ENCODE measurements at places on chromosomes 5 and 9. TPM values are rescaled to one million over a fixed set of nuclear protein-coding genes. Genes with fewer than 3 reads are reported as not detected.

GRCh38 chr5:143788401-143788800 lies 23.6 kb upstream of the HMHB1 start:
- no peak overlapping the region for H3K4me3 ChIP-seq
- no peaks in the 10 kb centered on the region for H3K27me3 ChIP-seq
- no peaks in the 10 kb centered on the region for H3K36me3 ChIP-seq
- H3K4me1 ChIP-seq: peaks cover 2% of the 10 kb centered on the region

- DNase-seq: no peak
- H3K27ac ChIP-seq: no peak overlapping the region
- no peaks in the 10 kb centered on the region for H3K4me1 ChIP-seq
- no peaks in the 10 kb centered on the region for H3K27me3 ChIP-seq
Measured at GRCh38 chr9:78620764-78621163, 323.8 kb downstream of the PSAT1 start.

GRCh38 chr5:78574731-78575161 lies 73.8 kb downstream of the LHFPL2 start:
- H3K27me3 ChIP-seq: peaks cover 4% of the 10 kb centered on the region
- DNase-seq: no peak

The ANXA2R gene
- total RNA-seq: 41.1 TPM

DNA sequence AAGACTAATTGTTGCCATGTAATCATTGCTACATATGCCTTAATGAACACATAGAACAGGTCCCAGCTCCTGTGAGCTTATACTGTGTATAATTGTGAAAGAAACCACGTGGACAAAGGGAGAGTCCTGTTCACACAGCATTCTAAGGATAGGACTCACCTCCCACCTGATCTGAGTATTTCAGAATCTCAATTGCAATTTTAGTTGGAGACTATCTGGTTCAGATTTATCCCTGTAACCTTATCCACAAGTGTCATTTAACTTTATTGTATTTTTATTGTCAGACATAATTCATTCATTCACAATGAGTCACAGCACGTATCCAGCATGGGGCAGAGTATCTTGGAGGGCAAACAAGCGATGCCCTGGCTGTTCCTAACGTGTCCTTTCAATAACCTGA lies 448.3 kb downstream of the NTRK2 start:
- no peak for DNase-seq
- H3K27ac ChIP-seq: no peak overlapping the region
- peaks cover 6% of the 10 kb centered on the region for H3K27me3 ChIP-seq
- H3K4me3 ChIP-seq: no peak overlapping the region
- no peaks in the 10 kb centered on the region for H3K4me1 ChIP-seq
- no peaks in the 10 kb centered on the region for H3K36me3 ChIP-seq

DNA sequence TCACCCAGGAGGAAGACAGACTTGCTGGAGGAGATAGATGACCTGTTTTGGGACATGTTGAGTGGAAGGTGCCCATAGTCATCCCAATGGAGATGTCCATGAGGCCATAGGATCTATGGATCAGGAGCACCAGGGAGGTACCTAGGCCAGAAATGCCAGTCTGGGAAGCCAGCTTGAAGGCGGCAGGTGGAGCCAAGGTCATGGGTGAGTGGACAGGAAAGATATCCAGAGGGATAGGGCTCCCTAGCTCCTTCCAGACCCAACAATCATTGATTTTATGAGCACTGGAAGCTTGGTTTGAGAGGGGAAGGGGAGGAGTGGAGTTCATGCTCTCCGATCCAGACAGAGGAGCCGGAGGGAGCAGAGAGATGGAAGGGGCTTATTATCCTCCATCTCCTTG lies 252.6 kb downstream of the CDK5RAP2 start:
- peaks cover 2% of the 10 kb centered on the region for H3K4me1 ChIP-seq
- no peak for DNase-seq
- peaks cover 5% of the 10 kb centered on the region for H3K27me3 ChIP-seq
- H3K36me3 ChIP-seq: no peaks in the 10 kb centered on the region

The CDO1 gene
- 0.54 TPM for total RNA-seq

The TRIM52 gene
- total RNA-seq: 43.5 TPM

DNA sequence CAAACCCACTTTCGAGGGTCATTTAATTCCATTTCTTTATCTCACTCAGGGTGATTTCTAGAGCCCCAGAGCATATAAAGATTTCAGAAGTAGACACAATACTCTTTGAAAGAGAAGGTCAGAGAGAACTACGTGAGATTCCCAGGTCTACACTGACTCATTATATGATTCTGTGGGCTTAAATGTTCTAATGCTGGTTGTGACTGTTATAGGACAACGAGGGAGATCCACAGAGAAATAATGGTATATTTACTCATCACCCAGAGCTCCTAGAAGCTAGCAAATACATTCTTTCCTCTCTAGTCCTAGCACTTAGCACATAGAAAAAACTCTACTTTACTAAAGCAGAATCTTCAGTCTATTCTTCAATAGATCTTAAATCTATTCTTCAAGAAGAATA lies 39.4 kb upstream of the GRAMD2B start:
- H3K27ac ChIP-seq: no peak overlapping the region
- H3K4me1 ChIP-seq: no peaks in the 10 kb centered on the region
- H3K36me3 ChIP-seq: no peaks in the 10 kb centered on the region
- no peaks in the 10 kb centered on the region for H3K27me3 ChIP-seq

DNA sequence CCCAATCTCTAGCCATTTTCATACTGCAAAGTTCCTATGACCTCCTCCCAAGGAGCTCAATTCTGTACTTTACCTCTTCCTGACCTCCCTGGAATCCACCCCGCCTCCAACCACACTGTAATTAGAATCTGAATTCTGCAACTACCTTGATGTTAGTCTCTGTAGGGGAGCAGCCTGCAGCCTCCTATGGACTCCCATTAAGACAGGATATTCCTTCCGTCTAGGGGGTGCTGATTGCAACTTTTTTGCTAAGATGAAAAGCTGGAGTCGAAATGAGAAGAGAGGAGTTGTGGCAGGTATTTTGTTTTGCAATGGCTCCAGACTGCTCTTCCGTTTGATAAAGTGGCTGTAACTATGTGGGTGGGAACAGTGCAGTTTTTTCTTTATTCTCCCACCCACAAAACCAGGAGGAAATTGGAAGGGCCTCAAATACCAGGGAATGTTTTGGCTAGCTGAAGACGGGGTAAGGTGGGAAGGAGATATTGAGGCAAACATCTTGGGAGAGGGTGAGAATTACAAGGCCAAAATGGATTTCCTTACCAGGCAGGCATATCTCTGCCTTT lies 23.8 kb downstream of the ANXA2R start:
- H3K36me3 ChIP-seq: peaks cover 4% of the 10 kb centered on the region
- H3K27me3 ChIP-seq: no peaks in the 10 kb centered on the region
- H3K27ac ChIP-seq: peak overlapping the region; percentile 100
- peaks cover 32% of the 10 kb centered on the region for H3K4me1 ChIP-seq

The EFNA5 gene
- total RNA-seq: not detected

DNA sequence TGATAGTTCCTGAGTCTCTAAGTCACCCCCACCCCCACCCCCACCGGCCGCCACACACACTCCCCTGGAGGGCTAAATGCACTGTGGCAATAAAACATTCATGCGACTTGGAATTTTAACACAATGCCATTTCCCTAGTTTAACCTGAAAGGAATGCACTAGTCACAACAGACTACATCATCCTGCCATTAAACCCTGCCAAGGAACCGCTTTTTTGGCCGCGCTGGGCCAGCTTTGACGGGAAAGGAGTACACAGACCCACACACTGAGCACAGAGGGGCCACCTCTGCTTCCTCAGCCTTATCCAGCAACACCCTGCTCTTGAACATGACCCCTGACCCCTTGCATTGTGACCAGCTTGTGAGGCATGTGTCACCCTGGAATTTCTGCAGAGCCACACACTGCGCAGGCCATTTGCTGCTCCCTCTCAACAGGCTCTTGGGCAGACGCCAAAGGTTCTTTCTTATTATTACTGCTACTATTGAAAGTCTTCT lies 165.3 kb downstream of the BNC2 start:
- DNase-seq: no peak

DNA sequence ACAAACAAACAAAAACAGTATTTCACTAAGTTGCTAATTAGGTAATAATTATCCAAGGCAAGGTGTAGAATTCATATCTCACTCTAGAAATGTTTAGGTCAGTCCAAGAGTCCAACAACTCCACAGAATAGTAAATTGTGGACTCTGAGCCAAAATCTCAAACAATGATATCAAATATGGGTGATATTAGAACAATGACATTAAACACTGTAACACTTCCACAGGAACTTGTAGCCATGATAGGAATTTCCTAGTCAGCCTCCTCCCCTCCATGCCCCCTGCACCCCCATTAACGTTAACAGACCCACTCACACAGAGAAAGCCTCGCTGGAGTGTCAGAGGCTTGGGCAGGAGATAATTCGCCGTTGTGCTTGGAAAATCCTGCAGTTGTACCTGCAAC lies 305.0 kb upstream of the PIK3R1 start:
- DNase-seq: no peak
- H3K27ac ChIP-seq: no peak overlapping the region
- H3K4me1 ChIP-seq: no peaks in the 10 kb centered on the region

GRCh38 chr5:144487207-144487606 lies 316.5 kb downstream of the KCTD16 start:
- no peak overlapping the region for H3K27ac ChIP-seq
- H3K4me1 ChIP-seq: no peaks in the 10 kb centered on the region
- no peaks in the 10 kb centered on the region for H3K36me3 ChIP-seq

The OTP gene
- total RNA-seq: not detected

DNA sequence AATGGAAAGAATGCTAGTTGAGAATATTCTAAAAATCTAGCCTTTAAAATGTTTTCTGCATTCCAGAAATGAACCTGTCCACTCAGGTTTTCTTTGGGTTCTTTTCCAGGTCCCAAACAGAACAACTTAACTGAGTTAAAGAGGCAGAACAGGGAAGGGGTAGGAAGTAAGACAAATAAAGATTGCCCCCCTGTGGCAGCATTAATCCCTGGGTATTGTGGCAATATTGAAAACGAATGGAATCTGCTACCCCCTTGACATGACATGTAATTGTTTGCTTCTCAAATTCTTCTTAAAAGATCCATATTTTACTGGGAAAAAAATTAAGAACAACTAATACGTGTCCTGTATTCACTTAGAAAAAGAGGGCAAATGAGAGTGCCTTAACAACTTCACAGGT lies 9.3 kb upstream of the RBM22 start:
- H3K4me1 ChIP-seq: peaks cover 1% of the 10 kb centered on the region
- H3K4me3 ChIP-seq: no peak overlapping the region
- no peak for DNase-seq
- H3K27me3 ChIP-seq: no peaks in the 10 kb centered on the region
- peaks cover 7% of the 10 kb centered on the region for H3K36me3 ChIP-seq

DNA sequence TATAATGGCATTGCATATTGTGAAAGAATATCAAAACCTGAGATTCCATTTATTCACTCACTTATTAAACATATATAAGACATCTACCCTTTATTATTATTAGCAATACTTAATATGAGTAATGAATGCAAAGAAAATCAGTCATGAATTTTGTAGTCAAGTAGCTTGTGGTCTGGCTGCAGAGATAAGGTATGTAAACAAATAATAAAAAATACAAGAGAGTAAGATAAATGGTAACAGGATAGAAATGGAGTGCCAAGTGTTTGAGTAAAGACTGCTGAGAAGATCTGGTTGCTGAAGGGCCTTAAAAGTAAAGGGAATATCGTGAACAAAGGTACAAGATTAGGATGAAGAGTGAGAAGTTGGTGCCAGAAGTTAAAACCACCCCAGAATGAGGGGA lies 18.4 kb downstream of the TRIM32 start:
- peaks cover 13% of the 10 kb centered on the region for H3K4me1 ChIP-seq
- no peak overlapping the region for H3K27ac ChIP-seq
- no peaks in the 10 kb centered on the region for H3K27me3 ChIP-seq
- H3K36me3 ChIP-seq: peaks cover 21% of the 10 kb centered on the region
- DNase-seq: no peak

The AMBP gene
- not detected for total RNA-seq

DNA sequence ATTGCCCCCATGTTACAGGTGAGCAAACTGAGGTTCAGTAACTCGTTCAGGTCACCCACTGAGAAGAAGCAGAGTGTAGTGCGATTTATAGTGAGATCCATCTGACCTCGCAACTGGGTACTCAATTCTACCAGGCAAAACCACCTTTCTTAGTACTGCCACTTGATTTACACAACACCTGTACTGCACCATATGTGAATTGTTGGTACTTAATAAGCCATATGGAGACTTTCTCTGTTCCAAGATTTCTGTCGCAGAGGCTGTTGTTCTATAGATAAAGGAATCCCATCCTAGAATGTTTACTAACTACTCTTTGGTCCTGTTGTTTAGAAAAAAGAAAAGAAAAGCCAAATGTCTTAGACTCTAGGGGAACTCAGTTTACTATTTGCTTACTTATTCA lies 287.5 kb downstream of the KCTD16 start:
- no peak overlapping the region for H3K27ac ChIP-seq
- H3K4me3 ChIP-seq: no peak overlapping the region
- H3K36me3 ChIP-seq: no peaks in the 10 kb centered on the region
- H3K27me3 ChIP-seq: no peaks in the 10 kb centered on the region
- no peak for DNase-seq
